ENCODE measurements at places on chromosomes 3 and 15.

DNA sequence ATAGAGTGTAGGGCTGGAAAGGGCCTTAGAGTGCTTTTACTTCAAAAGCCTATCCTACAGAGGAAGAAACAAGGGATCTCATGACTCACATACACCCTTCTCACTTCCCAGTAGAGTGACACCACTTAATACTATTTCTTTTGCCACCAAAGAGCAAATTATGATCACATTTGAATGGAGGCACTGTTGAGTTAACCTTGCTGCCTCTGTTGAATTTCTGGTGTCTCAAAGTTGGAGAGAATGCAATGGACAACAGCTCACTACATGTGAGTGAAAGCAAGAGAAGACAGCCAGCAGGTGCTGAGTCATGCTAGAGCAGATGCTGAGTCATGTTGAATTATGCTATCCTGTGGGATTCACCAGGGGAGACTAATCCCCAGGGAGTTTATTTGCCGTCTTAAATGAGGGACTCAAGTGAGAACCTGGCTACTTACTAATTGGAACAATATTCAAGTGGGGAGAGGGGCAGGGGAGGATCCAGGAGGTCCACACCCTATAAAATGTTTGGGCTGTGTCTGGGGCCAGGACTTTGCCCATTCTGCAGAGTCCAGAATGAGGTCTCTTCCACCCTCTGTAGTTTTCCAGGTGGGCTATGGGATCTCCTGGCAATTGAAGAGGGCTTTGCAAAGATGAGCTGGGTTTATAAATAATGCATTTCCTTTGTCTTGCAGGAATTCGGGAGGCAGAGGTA lies 35.8 kb downstream of the ST8SIA2 start:
- no peak for DNase-seq

- DNase-seq = no peak
Measured at GRCh38 chr3:149969110-149969939, 1.4 kb downstream of the PFN2 start.

DNA sequence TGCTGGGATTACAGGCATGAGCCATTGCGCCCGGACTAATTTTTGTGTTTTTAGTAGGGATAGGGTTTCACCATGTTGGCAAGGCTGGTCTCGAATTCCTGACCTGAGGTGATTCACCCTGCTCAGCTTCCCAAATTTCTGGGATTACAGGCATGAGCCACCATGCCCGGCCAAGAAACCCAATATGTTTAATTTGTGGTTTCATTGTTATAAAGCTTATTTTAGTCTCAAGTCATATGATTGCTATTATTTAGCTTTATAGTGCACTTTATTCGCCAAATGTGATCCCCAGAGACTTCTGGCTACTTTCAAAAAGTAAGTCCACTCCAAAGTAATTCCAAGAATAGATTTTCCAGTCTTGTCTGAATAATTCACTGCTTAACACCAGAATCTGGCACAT lies 19.3 kb upstream of the SLC4A7 start:
- no peak for DNase-seq

DNA sequence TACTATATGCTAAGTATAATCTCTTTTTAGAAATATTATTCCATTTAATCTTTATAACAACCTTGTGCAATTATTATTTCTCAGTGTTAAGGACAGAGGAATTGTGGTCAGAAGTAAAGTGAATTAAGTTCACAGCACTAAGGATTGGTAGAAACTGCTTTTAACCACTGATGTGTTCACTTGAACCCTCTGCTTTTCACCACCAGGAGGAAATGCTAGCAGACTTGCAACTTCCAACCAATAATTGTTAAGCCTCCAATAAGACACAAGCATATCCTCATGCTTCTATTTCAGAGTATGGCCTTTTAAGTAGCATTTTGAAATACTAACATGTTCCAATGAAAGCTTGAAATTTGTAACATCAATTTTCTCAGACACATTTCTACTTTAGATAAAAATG lies 527.4 kb downstream of the SI start:
- DNase-seq = no peak

DNA sequence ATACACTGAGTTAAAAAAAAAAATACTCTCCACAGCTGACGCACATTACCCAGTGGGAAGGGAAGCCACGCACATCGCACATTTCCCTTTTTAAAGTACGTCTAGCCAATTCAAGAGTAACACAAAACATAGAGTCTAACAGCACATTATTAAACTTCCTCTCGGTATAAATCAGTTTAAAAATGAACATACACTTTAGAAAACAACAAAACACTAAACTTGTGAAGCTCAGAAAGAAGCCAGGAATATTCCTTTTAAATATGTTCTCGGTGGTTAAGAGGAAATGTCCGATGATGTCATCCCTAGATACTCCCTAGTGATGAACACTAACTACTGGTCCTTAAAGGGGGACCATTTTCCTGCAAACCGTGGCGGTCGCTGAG lies 721 bp downstream of the MYEF2 start:
- DNase-seq = no peak

- peak; percentile 13 for DNase-seq
Measured at GRCh38 chr3:15557511-15557946, 36.0 kb upstream of the COLQ start.

- no peak for DNase-seq
Measured at GRCh38 chr15:52289629-52290081, 5.9 kb downstream of the MYO5C start.

GRCh38 chr3:170866499-170866898 lies 3.5 kb downstream of the RPL22L1 start:
- no peak for DNase-seq

DNA sequence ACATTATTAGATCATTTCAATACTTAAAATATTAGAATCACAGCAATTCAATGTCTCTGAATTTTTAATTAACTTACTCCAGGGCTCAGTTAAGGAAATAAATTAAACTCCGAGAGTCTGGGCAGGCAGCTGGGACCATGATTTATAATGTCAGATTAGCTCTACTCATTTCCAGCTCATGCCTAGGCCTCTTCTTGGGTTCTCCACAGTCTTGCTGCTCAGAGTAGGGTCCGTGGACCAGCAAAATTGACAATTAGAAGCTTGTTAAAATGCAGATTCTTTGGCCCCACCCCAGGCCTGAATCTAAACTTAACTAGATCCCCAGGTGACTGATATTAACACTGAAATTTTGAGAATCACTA lies 28.2 kb downstream of the ADAMTS9 start:
- no peak for DNase-seq

GRCh38 chr3:80983753-80984152 lies 777.7 kb downstream of the GBE1 start:
- DNase-seq = no peak

Measured in GM12891 (cell line).